ENCODE measurements at places on chromosomes 1 and 21.

DNA sequence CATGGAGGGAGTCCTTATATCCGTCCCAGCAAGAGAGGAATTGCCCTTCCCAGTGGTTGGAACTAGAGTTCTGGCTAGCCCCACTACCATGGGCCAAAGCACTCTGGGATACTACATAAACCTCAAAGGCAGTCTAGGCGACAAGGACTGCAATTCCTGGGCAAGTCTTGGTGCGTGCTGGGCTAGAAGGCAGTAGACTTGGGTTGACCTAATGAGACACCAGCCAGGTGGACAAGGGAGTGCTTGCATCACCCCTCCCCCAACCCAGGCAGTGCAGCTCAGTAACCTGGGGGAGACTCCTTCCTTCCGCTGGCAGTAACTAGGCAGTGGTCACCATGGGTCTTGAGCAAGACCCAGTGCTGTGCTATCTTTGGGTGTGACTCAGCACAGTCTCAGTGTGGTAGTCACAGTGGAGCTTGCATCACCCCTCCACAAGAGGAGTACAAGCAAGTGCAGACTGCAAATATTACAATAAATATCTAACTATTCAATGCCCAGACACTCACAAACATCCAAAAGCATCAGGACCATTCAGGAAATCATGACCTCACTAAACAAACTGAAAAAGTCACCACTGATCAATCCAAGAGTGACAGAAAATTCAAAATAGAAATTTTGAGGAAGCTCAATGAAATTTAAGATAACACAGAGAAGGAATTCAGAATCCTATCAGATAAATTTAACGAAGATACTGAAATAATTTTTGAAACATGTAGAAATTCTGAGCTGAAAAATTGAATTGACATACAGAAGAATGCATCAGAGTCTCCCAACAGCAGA, 84.7 kb upstream of the LYPLAL1 start:
- peaks cover 13% of the 10 kb centered on the region for H3K4me1 ChIP-seq
- no peaks in the 10 kb centered on the region for H3K36me3 ChIP-seq
- no peak for DNase-seq
- H3K4me3 ChIP-seq = no peak overlapping the region
- H3K27ac ChIP-seq = no peak overlapping the region
- no peaks in the 10 kb centered on the region for H3K27me3 ChIP-seq

- H3K27ac ChIP-seq = no peak overlapping the region
- no peak for DNase-seq
- peaks cover 9% of the 10 kb centered on the region for H3K4me1 ChIP-seq
These were observed 17.3 kb downstream of the METTL13 start for GRCh38 chr1:171798765-171799164.

DNA sequence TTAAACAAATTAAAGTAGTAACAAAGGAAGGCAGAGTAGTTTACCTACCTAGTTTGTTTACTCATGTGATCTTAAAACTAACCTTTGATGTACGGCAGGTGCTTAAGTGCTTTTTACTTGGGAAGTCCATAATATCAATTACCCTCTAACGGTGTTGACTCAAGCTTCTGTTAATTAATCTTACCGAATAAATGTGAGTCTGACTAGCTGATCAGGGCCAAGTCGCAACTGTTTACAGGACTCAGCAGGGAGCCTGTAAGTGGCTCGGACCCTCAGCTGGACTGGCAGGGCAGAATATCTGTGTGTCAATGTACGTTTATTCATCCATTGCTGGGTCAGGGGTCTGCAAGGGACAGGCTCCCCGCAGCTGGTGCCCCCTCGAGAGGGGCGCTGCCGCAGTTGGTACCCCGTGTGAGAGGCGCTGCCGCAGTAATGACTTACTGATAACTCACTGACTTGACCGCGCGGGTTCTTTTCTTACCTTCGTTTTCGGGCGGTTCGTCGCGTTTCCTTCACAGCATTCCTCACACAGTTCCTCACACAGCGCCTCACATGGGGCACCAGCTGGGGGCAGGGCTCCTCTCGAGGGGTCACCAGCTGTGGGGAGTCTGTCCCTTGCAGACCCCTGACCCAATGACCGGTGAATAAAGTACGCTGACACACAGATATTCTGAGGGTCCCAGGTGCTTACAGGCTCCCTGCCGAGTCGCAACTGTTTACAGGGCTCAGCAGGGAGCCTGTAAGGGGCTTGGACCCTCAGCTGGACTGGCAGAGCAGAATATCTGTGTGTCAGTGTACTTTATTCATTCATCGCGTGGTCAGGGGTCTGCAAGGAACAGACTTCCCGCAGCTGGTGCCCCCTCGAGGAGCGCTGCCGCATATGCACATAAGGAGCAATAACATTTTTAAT, 3.0 kb downstream of the FMO1 start:
- H3K27me3 ChIP-seq = peaks cover 68% of the 10 kb centered on the region
- H3K4me3 ChIP-seq = peak overlapping the region; percentile 90
- no peak for DNase-seq
- H3K4me1 ChIP-seq = peaks cover 18% of the 10 kb centered on the region

DNA sequence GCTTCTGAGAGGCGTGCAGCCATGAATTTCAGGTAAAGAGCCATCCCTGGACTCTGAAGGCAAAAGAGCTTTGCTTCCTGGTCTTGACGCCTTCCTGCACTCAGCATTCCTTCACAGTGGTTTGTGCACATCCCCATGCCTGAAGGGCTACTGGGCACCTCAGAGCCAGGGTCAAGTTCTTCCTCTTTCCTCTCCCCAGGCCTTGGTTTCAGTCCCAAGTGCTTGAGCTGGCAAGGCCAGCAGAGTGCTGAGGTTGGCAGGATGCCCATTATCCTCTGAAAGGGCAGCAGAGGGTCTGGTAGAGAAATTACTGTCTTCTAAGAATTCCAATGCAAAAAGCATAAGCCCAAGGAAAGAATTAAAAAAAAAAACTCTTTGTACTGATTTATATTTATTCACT, 1064.9 kb downstream of the TTLL7 start:
- H3K36me3 ChIP-seq = peaks cover 3% of the 10 kb centered on the region
- no peak overlapping the region for H3K4me3 ChIP-seq
- H3K27ac ChIP-seq = no peak overlapping the region
- H3K27me3 ChIP-seq = no peaks in the 10 kb centered on the region
- peaks cover 12% of the 10 kb centered on the region for H3K4me1 ChIP-seq

DNA sequence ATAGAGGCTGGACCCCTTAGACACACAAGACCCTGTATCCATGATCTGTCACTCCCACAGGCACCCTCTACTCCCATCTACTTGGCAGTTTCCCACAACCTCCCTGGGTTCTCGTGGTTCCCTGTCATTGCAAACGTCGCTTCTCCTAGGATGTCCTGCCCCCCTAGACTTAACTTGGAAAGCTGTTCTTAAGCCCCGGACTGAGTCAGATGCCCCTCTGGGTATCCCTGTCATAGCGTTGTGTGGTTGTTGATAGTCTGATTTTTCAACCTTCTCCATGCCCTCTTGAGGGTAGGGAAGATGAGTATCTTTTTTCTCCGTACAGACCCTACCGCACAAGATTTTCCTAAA, 11.8 kb downstream of the RCC1 start:
- peak overlapping the region; percentile 87 for H3K4me3 ChIP-seq
- H3K36me3 ChIP-seq = peaks cover 18% of the 10 kb centered on the region
- no peaks in the 10 kb centered on the region for H3K27me3 ChIP-seq
- peak overlapping the region; percentile 68 for H3K27ac ChIP-seq
- DNase-seq = no peak

GRCh38 chr1:184838504-184838951, 83.9 kb upstream of the EDEM3 start:
- H3K36me3 ChIP-seq = no peaks in the 10 kb centered on the region
- DNase-seq = no peak
- peaks cover 11% of the 10 kb centered on the region for H3K4me1 ChIP-seq
- H3K4me3 ChIP-seq = no peak overlapping the region
- H3K27me3 ChIP-seq = peaks cover 3% of the 10 kb centered on the region

- no peaks in the 10 kb centered on the region for H3K4me1 ChIP-seq
- H3K4me3 ChIP-seq = no peak overlapping the region
- no peaks in the 10 kb centered on the region for H3K27me3 ChIP-seq
- no peak for DNase-seq
- no peak overlapping the region for H3K27ac ChIP-seq
These were observed 428.4 kb upstream of the B3GALT2 start for GRCh38 chr1:193614817-193615216.

DNA sequence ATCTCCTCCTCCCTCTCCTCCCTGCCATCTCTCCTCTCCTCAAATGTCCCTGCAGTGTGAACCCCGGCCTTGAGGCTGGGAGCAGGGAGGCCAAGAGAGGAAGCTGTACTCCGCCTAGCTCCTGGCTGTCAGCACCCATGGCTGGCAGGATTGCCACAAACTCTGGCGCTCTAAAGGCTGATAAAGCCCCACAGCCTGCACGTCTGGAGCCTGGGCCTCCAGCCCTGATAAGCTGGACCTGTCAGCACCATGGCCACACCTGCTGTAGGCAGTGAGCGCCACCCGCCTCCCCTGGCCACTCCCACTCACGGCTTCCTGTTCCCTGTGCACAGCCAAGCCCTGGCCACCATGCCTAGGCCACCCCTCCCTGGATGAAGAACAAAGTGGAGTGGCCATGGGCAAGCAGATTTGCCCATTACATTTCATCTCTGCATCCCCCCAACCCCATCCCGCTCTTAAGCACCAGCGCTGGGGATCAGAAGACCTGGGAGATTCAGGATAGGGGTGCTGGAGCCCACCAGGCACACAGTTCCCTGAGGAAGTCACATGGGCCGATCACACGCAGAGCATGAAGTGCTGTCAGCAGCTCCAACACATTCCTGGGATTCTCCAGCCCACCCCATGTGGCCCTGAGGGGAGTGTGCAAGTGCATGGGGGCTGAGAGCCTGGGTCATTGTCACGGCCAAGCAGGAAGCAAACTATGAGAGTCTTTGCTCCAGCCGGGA, 24.2 kb upstream of the NPPB start:
- H3K4me3 ChIP-seq = peak overlapping the region; percentile 28
- H3K36me3 ChIP-seq = no peaks in the 10 kb centered on the region
- peaks cover 15% of the 10 kb centered on the region for H3K4me1 ChIP-seq
- DNase-seq = no peak

DNA sequence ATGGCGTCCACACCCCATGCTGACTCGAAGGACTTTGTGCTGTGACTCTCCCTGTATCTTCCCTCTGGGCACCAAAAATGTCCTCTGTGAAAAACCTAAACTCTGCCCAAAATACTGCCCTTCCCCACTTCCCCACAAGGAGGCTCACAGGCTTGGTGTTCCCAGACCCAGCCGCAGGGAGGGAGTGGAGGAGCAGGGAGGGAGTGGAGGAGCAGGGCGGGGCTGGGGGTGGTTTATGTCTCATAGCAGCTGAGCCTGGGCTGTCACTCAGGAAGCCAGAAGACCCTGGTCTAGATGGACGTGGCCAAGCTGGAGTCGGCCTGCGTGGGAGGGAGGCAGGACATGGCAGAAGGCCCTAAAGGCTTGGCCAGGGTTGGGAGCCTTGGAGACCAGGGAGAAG, 461.7 kb downstream of the PTPRU start:
- H3K4me1 ChIP-seq = peaks cover 22% of the 10 kb centered on the region
- no peak overlapping the region for H3K27ac ChIP-seq
- no peak overlapping the region for H3K4me3 ChIP-seq
- H3K36me3 ChIP-seq = no peaks in the 10 kb centered on the region
